Esophagus mucosa (tissue), 1 donor: ENCODE measurements at places on chromosomes 5 and 9.

DNA sequence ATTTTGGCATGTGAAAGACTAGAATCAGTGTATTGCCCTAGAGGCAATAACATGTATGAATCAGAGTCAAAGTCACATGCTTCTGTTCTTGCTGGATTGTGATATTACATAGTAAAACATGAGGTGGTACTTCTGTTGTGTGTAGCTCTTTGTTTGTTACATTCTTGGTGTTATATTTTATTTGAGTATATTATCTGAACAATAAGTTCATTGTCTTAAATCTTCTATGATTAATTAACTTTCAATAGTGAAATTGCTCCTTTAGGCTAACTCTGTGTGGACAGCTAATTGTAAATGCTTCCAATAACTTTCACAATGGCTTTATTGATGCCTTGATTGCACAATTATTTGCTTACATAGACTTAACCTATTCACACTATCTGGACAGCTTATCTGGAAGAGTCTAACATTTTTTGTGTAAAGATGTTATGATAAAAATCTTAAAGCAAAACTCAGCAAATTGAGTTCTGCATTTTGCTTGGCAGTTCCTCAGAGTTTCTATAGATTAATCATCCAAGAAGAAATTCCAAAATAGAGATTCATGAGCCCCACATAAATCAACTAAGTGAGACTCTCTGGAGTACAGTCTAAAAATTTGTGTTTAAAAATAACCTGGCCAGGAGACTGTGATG is 239.6 kb upstream of the TUSC1 start:
- no peak for ATAC-seq

DNA sequence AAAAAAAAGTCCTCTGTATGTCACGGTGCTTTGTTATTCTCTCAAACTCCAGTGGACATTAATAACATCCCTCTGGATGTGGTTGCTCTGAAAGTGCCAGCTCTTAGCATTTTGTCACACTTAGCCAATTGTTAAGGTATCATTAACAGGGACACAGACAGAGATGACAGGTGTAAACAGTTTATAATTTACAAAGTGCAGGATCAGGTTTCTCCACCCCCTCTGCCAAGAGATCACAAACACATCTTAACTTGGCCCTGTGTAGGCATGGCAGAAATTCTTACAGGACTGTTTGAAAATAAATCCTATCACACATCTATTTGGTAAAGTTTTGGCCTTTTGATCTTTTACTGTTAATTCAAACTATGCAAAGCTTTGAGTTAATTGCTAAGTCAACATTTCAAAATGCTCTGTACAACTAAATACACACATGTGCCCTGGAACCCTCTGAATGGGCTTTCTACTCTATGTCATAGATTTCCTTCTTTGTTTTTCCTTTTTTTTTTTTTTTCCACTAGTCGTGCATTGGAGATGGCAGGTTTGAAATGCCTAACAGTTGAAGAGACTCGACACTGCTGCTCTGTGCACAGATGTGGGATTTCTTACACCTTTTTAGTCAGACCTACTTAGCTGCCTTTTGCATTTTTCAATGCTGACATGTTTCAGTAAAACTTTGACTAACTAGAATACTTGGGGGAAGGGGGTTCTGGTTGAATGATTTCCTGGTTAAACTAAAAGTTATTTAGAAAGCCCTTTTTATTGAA is 41.7 kb downstream of the SEMA6A start:
- no peak for ATAC-seq

GRCh38 chr9:127307802-127308201 is 43.2 kb downstream of the GARNL3 start:
- no peak for ATAC-seq

- no peak for ATAC-seq
Observed at GRCh38 chr9:99040911-99041582, 63.9 kb upstream of the TGFBR1 start.

DNA sequence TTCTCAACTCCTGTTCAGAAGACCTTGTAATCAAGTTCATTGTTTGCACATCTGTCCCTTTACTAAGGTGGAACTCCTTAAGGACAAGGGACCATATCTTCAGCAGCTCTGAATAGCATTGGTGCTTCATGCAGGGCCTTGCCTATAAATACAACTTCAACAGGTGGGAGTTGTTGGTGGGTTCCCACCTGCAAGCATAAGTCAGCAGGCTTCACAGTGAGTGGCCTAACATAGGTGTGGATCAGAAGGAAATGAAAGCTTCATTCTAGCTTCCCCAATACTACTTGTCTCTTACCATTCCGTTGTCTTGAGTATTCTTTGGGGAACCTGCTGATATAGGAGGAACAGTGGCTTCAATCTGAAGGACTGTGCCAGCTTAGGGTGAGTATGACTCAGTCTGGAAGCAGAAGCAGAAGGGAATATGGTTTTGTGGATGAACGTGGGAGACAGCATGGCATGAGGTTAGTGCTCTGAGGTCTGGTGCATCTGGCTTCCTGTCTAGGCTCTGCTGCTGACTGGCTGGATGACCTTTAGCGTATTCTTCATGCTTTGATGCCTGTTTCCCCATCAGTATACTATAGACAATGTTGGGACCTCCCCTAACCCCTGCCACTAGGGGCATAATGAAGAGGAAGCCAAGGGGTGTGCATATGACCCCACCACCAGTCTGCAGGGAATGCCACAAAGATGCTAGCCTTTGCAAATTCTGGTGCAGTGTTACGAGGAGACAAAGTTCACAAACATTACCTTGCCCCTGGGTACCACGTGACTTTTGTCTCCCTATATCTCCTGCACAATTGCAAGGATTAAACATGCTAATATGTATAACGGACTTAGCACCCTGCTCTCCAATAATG is 192.3 kb downstream of the PALM2AKAP2 start:
- peak; percentile 54 for ATAC-seq

GRCh38 chr5:113293975-113294310 is 140.8 kb downstream of the TSSK1B start:
- peak; percentile 39 for ATAC-seq

DNA sequence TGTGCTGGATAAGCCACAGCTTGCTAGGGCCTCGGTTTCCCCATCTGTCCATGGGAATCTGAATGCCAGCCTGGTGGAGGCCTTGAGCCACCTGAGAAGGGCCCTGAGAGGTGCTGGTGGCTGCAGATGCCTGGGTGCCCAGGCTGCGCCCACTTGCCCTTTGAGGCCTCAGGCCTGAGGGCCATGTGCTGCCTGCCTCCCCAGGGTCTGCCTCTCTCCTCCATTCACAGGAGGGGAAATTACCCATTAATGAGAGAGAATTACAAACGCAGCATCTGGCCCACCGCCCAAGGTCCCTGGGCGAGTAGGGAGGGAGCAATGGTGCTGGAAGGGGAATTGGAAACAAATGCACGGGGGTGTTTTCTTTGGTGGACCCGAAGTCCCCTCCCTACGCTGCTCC is 59.6 kb downstream of the BARX1 start:
- ATAC-seq: no peak

GRCh38 chr9:129698254-129698757 is 32.9 kb downstream of the PRRX2 start:
- peak; percentile 54 for ATAC-seq

GRCh38 chr5:119321569-119322311 is 34.1 kb upstream of the TNFAIP8 start:
- ATAC-seq: no peak

GRCh38 chr5:99019812-99020697 is 91.2 kb upstream of the CHD1 start:
- ATAC-seq: peak; percentile 71

DNA sequence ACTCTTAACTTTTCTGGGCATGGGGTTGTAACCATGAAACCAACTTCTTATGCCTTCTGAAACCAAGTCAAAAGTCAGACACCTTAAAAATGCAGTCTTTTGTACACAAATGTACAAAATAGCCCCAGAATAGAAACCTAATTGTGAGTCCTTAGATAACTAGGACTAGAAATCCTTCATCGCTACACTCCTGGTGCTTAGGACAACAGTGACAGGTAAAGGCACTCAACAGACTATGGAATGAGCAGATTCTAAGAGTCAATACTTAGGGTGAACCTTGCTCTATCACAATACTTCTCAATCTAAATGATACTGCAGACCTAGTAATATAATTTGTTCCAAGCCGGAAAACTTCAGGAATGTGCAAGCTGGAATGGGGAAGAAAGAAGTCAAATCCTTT is 163.7 kb downstream of the PDE4D start:
- ATAC-seq: no peak

- peak; percentile 36 for ATAC-seq
Observed at GRCh38 chr5:6592601-6593000, 40.2 kb downstream of the NSUN2 start.

DNA sequence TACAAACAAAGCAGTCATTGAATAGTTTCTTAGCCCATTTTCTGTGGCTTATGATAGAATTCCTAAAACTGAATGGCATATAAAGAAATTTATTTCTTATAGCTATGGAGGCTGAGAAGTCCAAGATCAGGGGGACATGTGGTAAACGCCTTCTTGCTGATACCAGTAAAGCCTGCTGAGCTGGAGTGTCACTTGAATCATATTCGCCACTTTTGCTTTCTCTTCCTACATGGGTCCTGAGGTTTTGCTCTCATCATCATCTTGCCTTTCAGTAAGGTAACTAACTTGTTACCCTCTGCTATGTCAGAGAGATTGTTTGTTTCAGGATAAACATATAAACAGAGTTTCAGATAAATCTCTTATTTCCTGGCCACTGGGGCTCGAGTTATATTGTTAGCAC is 203.3 kb upstream of the DMRT1 start:
- peak; percentile 31 for ATAC-seq

- no peak for ATAC-seq
Observed at GRCh38 chr5:166330036-166330435, 1961.4 kb upstream of the WWC1 start.

DNA sequence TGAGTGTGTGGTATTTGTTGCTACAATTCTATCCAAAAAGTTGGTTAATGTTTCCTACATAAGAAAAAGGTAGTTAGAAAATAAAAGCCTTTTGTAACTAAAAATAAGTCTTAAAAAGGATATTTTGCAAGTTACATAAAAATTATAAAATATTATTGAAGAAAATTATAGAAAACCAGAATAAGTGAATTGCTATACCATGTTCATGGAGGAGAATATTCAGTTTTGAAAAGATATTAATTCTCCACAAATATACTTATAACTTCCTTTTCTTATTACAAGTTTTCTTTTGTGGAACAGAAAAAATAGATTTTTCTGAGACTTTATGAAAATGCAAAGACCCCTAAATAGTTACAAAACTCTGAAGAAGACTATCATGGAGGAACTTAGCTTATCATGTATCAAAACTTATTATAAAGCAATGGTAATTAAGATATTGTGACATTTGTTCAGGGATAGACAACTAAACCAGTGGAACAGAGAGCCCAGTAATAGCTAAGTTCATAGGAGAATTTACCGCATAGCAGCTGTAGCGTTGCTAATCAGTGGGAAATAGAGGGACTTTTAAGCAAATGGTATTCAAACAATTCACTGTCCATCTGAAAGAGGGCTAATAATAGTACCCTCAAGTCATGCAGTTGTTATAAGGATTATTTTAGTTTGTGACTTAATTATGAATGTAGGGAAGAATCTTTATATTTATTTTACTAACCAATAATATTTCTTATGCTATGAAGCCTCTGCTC is 515.2 kb upstream of the ZNF608 start:
- ATAC-seq: no peak

DNA sequence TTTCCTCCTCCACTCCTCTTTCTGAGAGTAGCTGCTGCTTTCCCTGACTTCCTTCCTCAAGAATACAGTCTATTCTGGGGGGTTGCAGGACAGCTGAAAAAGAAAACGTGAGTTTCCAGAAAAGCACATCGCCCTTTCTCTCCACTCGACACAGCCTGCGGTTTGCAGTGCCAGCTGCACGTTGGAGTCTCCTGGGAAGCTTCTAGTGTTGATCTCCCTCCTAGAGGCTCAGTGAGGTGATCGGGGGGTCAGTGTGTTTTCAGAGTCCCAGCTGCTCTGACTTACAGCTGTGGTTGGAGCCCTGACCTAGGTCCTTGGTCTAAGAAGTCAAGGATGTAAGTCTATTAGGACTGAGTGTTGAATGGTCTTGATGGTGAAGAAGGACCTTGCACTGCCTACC is 25.0 kb upstream of the SUSD3 start:
- ATAC-seq: no peak

GRCh38 chr5:135141303-135142268 is 107.6 kb upstream of the PITX1 start:
- ATAC-seq: peak; percentile 84

DNA sequence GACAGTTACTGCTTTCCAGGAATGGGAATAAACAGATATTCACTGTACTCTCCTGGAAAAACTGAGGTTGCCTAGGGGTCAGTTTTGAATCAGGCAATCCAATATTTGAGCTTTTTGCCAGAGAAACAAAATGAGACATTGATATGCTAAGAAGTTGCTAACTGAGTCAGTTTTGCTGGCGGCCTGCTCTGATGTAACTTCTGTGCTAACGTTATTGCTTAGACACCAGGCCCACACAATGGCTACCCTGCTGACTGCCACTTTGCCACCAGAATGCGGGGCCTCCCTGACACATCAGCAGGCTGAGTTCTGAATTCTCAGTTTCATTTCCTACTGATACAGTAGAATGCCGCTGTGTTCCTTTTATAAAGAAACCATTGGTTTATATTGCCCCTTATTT is 18.2 kb upstream of the ZNF618 start:
- no peak for ATAC-seq

DNA sequence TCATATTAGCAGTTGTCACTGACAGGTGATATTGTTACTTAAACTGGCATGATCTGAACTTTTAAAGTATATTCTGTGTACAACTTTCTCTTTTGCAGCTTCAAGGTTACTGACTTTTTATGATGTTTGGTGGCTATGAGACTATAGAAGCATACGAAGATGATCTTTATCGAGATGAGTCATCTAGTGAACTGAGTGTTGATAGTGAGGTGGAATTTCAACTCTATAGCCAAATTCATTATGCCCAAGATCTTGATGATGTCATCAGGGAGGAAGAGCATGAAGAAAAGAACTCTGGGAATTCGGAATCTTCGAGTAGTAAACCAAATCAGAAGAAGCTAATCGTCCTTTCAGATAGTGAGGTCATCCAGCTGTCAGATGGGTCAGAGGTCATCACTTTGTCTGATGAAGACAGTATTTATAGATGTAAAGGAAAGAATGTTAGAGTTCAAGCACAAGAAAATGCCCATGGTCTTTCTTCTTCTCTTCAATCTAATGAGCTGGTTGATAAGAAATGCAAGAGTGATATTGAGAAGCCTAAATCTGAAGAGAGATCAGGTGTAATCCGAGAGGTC is 5.9 kb downstream of the ZCCHC7 start:
- ATAC-seq: no peak

GRCh38 chr9:33105504-33105903 is 29.0 kb upstream of the SMU1 start:
- no peak for ATAC-seq
